Stimulated activated naive CD4-positive, alpha-beta T cell (primary cell): ENCODE measurements at places on chromosomes 2 and 18.
A peak's percentile ranks its signal among the peaks of the same experiment; 100 is the strongest.

GRCh38 chr18:73244401-73244800, 376.6 kb upstream of the NETO1 start:
- DNase-seq, result no peak

- no peak for DNase-seq
These were observed 13.0 kb downstream of the IL37 start for GRCh38 chr2:112923967-112924338.

- DNase-seq, result no peak
These were observed 1.4 kb upstream of the SLC23A3 start for GRCh38 chr2:219171231-219171651.

DNA sequence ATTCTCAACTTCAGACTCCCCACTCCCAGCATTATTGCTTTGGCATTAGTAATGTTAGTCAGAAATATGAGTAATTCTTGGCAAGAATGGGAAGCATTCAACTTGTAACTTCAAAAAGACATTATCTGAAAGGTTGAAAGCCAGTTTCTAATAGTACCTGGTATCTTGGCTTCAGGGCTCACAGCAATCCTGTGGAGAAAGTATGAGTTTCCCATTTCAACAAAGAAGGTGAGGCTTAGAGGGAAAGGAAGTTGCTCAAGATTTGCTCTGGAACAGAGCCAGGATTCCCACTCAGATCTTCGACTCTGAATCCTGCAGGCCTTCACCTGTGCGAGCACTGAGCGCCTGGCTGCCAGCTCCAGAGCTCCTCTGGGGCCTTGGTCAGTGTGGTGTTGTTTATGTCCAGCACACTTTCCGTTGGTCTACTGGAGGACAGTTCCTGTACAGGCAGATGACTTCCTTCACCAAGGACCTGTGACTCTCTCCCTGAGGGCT, 136.1 kb downstream of the MCFD2 start:
- DNase-seq, result no peak

- DNase-seq, result no peak
These were observed 262.5 kb downstream of the ZNF521 start for GRCh38 chr18:25089470-25089869.

DNA sequence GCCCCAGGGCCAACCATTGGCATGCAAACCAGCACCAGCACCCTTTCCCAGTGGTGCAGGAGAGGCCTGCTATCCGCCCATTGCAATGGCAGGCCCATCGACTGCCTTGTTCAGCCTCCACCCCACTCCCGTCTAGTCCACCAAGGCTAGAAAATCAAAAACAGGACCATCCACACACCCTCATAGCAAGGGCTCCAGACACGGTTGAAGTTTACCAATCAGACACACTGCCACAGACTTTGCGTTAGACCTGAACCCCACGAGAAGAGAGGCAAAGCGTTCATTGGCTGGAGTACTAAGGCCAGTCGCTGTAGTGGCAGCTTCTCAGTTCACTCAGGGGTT, 95.3 kb upstream of the TEX51 start:
- no peak for DNase-seq

- DNase-seq, result no peak
These were observed 221.2 kb downstream of the PIEZO2 start for GRCh38 chr18:10928011-10928771.

DNA sequence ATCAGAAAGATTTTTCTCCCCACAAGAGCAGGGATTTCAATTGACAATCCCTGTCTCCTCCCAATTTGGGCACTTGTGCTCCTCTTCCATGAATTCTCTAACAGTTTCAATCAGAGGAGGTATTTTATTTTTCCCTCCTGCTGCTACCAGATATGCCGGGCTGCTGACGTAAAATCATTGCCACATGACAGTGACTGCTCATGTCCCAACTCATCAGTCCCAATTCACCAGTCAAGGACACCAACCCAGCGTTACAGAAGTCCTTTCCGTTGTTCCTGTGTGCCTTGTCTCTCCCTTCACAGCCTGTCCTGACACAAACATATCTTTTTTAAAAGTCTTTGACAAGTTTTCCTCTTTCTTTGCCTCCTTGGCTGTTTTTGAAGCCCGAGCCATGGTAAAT, 540.2 kb downstream of the LRP1B start:
- no peak for DNase-seq

- no peak for DNase-seq
These were observed 3.8 kb upstream of the WDR35 start for GRCh38 chr2:19993731-19994130.

DNA sequence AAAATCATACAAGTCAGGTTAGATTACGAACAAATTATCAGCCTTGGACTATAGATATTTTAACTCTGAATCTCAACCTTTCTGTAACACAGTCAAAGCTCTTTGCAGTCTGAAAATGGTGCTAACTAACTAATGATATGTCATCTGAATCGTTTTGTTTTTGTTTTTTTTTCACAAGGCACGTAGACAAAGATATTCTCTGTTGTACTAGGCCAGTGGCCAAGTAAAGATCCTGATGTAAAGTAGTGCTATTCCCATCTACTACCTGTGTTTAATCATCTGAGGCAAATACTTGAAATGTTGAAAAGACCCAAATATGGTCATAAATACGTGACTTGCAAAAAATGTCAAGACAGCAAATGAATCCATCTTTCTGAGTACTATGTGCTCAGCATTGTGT, 65.7 kb downstream of the REL start:
- DNase-seq, result no peak

DNA sequence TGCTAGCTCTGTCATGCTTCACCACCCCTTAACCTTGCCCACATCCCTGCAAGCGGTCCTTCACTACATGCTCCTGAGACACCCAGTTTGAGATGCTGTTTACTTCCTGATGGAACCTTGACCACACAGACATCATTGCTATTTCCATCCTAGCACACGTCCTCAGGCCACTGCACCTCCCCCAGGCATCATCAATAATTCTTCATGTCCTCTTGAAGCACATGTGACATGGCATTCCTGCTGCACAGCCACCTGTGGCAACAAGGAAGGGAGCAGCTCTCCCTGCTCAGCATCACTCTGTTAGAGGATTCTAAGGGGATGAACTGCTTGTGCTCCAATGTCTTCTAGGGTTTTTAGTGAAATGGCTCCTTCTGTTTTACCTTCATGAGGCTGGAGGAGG, 26.1 kb upstream of the ST3GAL5 start:
- no peak for DNase-seq

DNA sequence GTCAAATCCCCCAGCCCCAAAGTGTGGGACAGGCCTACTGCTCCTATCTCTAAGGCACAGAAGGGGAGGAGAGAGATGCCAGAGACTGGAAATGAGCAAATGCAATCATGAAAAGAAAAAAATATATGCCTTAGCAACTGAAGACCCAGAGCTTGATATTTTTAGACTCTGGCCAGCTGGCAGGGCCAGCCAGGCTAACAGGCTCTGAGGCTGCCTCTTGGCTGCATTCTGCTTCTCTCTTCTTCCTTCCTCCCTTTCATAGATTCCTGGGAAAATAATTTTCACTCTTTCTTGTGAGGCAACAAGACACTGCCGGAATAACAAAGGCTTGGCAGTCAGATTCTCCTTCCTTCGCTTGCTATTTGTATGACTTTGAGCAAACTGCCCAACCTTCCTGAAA, 209.1 kb downstream of the RAD51AP2 start:
- DNase-seq, result no peak

- no peak for DNase-seq
These were observed 1374.9 kb upstream of the CELF4 start for GRCh38 chr18:38940475-38940862.

GRCh38 chr2:60352491-60353405, 200.7 kb downstream of the BCL11A start:
- DNase-seq, result no peak

DNA sequence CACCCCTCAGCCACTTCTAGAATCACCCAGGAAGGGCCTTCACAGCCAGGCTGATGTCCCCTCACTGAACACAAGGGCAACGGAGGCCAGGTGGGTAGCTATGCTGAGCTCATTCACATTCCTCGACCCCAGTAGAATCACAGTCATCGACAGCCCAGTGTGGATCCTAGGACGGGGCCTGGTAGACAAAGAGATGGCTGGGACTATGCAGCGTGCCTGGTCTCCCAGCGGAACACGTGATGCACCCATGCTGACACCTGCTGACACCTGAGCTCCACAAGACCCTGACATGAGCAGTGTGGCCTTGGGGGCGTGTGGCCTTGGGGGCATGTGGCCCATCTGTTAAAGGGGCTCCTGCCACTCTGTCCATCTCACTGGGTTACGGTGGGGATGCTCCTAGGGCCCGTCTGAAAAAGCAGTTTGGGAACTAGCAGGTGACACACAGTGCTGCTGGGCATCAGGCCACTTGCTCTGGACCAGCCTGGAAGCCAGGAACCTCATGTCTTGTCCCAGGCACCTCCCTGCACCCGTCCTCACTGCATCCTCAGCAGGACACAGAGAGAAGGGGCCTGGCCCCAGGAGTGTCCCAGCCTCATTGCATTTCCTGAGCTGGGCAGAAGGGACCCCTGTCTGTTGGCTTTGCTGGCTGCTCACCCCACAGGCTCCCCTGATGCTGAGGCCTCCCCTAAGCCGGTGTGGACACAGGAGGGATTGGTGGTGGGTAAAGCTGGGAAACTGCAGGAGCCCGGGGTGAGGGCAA, 9.7 kb downstream of the ECEL1 start:
- no peak for DNase-seq

GRCh38 chr2:36549165-36549574, 48.8 kb downstream of the FEZ2 start:
- no peak for DNase-seq

GRCh38 chr2:10149635-10150034, 27.1 kb downstream of the RRM2 start:
- no peak for DNase-seq

DNA sequence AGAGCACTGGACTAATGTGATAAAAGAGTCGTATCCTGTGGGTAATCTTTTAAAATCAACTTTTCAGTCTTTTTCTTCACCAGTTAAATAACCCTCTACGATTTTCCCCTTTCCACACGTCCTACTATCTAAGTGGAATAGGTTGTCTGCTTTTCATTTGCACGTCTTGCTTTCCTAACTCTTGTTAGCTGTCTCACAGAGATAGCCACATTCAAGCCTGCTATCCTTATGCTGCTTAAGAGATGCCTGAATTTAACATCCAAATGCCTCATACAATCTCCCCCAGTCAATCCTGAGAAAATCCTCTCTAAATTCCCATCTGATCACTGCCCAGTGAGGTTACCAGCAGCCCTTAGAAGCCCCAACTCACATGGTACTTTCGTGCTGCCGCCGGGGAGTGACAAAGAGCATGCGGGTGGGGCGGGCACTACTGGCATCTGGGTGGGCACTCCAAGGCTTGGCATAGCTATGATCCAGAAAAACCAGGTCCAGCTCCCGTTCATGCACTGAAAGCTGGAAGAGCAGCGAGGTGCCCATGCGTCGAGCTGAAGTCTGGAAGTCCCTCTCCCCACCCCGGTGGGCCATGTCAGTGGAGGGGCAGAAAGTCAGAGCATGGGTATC, 1.5 kb downstream of the KANSL3 start:
- no peak for DNase-seq

- peak; percentile 38 for DNase-seq
These were observed 1.5 kb upstream of the AAK1 start for GRCh38 chr2:69645031-69645431.

DNA sequence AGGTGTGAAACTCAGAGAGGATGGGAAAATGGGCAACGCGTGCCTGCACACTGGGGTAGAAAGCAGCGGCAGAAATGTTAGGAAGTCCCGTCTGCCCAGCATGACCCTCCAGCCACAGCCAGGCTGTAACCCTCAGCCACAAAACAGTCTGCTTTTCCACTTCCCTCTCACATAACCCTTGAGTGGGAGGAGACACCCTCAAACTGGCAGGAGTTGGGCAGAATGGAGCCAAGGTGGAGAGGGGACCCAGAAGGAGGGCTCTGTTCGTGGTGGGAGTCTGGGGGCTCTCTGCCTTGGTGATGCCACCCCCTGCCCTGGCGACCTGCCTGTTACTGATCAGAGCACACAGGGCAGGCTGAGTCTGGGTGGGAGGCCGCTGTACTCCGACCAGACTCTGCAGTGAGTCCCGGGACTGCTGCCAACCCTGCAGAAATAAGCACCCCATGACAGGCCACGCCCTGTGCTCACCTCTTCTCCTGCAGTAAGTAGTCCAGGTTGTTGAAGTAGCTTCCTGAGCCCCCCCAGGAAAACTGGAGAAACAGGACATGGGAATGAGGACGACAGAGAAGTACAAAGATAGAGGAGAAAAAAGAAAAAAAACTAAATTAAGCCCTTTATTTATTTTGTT, 16.0 kb downstream of the FAM178B start:
- no peak for DNase-seq

DNA sequence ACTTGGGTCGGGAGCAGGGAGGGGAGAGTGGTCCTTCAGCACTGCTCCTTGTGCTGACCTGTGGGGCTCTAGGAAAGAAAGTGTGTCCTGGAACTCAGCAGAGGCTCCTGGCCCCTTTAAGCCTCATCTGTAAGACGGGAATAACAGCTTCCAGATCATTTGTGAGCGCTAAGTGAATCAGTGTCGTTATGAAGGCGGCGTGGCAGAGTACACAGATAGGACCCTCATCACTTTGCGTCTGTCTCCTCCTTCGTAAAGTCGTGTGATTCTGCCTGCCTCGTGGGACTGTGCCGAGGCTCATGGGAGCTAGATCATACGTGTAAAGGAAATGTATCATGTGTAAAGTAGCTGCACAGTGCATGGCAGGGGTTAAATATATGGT, 18.6 kb downstream of the COLEC11 start:
- DNase-seq, result no peak

- DNase-seq, result no peak
These were observed 9.7 kb downstream of the UXS1 start for GRCh38 chr2:106184394-106184793.

- peak; percentile 33 for DNase-seq
These were observed 21.8 kb downstream of the ATG4B start for GRCh38 chr2:241659150-241659739.

- DNase-seq, result no peak
These were observed 156.6 kb upstream of the ACVR2A start for GRCh38 chr2:147688242-147688641.

DNA sequence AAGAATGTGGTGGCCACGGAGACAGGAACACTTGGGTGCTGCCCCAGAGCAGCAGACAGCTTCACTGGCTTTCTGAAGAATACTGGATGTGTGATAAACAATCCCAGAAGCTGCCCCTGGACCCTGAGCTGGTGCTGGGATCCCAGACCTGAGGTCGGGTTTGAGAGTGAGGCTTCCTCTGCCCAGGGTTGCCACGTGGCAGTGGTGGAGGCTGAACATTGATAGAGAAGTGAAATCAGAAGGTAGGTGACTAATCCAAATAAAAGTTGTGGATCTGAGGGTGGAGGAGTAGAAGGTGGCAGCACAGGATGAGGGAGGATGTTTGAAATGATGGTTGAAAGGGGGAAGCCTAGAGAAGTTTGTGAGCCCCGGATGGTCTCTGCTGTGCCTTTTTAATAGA, 64.0 kb downstream of the FMNL2 start:
- DNase-seq, result no peak

GRCh38 chr18:55647331-55647730, 59.3 kb upstream of the TCF4 start:
- no peak for DNase-seq
